ENCODE measurements at places on chromosomes 16 and 17. TPM values are rescaled to one million over a fixed set of nuclear protein-coding genes. Genes with fewer than 3 reads are reported as not detected.

- H3K36me3 ChIP-seq, result peaks cover 11% of the 10 kb centered on the region
- H3K27me3 ChIP-seq, result no peaks in the 10 kb centered on the region
- H3K4me3 ChIP-seq, result no peak overlapping the region
- peaks cover 10% of the 10 kb centered on the region for H3K4me1 ChIP-seq
- peak overlapping the region; percentile 26 for H3K27ac ChIP-seq
- peak; percentile 42 for DNase-seq
Observed at GRCh38 chr17:67359960-67360791, 6.2 kb downstream of the PSMD12 start.

DNA sequence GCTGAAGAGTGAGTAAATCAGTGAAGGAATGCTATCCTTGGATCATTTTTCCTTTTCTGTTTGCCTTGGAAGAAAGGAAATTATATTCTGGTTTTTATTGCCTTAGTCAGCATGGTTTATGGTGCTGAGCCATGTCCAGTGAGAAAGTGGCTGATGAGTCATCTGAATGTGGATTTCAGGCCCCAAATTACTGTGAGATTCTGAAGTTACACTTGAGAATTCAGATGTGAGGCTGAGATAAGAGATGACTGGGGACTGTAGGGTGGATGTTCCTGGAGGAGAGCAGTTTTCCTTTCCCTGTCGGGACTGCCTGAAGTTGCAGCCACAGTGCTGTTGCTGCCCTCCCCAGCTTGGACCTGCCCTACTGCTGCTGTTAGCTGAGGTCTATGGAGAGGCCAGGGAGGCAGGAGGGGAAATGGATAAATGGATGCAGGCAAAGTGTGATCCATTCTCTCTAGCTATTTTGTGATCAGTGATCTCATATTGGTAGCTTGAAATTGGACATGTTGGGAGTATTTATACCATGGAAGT lies 4.2 kb upstream of the MAP3K14 start:
- H3K27ac ChIP-seq, result no peak overlapping the region
- no peaks in the 10 kb centered on the region for H3K27me3 ChIP-seq
- H3K4me3 ChIP-seq, result no peak overlapping the region
- H3K4me1 ChIP-seq, result peaks cover 10% of the 10 kb centered on the region
- H3K36me3 ChIP-seq, result no peaks in the 10 kb centered on the region
- DNase-seq, result no peak

GRCh38 chr17:17414341-17414805 lies 62.4 kb upstream of the MED9 start:
- DNase-seq, result no peak
- peaks cover 7% of the 10 kb centered on the region for H3K4me1 ChIP-seq
- no peak overlapping the region for H3K27ac ChIP-seq
- H3K36me3 ChIP-seq, result no peaks in the 10 kb centered on the region

Gene CACNA1H
- total RNA-seq, result 5.0 TPM

Gene KCNJ18
- not detected for total RNA-seq
